HCT116 (cell line): ENCODE measurements at places on chromosomes 13 and 19. TPM values are rescaled to one million over a fixed set of nuclear protein-coding genes. Genes with fewer than 3 reads are reported as not detected.

DNA sequence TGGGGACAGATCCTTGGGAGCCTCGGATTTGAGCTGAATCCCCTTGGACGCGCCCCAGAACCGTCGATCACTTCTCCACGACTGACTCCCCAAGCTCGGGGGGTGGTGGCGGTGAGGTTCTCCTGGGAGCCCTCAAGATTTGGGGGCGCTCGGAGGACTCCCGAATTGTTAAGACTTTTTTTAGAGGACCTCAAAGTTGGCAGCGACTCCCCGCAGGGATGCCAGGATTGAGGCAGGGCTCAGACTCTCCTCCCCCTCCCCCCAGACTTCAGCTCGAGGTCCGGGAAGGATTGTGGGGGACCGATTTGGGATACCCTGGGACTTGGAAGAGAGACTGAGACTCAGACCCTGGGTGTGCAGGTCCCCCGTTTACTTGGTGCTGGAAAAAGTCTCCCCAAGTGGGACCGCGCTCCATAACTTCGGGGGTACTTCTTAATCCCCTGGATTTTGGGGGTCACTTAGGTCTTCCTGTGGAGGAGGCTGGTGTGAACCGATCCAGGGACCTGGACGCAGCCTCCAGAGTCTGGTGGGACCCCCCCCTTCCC, 665 bp downstream of the VASP start:
- no peak for DNase-seq

DNA sequence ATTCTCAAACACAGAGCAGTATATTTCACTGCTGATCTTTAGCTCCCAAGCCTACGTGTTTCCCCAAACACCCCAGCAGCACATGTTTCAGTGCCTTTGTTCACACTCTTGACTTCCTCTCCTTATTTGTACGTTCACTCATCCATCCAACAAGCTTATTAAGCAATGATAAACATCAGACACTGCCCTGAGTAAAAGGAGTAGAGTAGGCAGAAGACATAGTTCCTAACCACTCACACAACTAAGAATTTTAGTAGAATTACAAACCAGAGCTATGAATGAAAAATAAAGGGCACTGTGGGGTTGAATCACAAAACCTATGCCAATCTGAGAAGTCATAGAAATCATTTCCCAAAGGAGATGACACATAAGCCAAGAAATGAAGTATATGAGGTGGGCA, 213.5 kb downstream of the DIAPH3 start:
- DNase-seq = no peak

DNA sequence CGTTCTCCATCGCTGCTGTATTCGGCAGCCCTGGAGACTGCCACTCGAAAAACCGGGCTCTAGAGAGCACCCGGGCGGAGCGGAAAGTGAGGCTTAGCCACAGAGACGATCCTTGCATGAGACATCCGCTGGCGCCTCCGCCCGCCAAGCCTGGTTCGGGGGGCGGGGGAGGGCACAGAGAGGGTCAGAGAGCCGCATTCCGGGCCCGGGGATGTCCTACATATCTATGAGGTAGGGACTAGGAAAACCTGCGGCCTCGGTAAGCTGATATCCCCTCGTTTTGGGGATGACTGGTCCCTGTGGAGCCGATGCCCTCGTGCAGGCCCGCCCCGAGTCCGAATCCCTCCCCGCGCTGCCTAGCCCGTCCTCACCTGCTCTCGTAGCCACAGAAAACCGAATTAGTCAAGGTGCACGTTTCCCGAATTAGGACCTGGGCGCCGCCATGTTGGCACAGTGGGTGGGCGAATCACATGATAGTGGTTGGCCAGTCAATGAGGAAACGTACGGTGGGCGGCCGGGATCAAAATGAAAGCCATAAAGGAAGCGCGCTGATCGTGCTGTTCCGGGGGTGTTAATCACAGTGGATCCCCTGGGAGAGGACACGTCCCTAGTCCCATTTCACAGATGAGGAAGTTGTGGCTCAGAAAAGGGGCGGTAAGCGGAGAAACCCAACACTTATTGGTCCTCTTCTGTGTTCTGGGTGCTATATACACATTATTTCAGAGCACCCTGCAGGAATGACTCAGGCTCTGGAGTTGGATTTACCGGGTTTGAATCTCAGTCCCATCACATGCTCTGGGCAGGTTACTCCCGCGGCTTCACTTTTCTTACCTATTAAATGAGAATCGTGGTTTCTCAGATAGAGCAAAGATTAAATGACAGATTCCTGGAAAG, at the start of gene TRMT1:
Gene TRMT1, minus strand, starts transcription at position 459 of the 894 bp plus-strand sequence. Its CDS starts 341 bp downstream, at position 118.
- peak; percentile 93 for DNase-seq

Gene ATP8A2
- not detected for total RNA-seq
